ENCODE measurements at places on chromosomes 2 and 18.

DNA sequence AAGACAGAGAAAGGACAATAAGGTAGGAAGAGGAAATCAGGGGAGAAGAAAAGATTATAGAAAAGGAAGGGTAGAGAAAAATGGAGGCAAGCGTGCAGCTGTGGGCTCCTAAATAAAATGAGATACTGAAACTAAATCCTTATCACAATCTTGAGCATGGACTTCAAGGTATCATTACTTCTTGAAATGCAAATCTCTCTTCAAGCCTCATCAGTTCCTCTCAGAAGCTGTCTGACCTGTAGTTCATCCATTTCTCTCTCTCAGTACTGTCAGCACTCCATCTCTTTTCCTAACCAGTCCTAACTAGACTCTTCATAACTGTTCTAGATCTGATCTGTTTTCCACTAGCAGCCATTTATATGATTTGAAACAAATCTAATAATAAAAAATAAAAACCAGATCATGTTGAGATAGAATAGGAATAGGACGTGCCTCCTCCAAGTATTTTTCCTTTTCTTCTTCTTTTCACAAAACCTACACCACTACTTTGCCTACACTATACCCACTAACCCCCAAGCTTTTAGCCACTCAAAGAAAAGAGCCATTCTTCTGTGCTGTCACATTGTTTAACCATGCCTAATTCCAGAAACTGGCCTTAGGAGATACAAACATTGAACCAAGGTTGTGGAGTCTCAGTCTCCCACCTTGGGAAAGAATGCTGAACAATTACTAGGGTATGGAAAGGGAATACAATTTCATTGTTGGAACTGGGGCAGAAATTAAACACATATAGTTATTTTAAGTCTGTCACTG, 21.1 kb downstream of the BABAM2 start:
- DNase-seq: no peak

GRCh38 chr2:16206191-16206944, 266.0 kb downstream of the MYCN start:
- DNase-seq: no peak

DNA sequence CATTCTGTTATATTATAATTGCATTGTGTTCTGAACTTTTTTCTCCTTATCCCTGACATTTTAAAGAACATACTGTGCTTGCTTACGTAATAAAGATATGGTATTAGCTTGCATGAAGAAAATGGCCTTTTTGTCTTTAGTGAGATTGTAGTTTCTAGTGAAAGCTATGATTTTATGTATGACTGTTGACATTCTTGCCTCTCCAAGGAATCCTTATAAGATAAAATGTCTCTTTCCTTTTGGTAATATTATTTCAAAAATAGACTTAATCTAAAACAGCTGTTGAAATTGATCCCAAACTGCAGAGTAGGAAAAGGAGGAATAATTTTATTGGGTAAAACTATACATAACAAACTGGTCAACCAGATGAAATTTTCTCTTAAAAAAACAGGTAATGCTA, 40.8 kb upstream of the CCDC102B start:
- no peak for DNase-seq

DNA sequence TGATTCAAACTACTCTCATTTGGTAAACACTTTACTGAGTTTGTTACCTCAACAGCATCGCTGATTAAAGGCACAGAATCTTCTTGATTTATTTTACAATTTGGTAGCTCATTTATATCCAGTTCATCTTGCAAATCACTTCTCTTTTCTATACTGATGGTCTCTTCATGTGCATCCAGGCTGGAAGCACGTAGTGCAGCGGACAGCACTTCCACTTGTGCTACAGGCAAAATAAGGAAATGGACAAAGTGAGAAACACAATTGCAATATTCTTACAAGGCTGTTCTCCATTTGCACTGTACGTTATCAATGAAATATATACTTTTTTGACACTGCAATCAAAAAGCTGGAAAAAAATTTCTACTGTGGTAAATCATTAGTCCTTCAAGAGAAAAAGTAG, 51.0 kb downstream of the PPP4R1 start:
- no peak for DNase-seq

DNA sequence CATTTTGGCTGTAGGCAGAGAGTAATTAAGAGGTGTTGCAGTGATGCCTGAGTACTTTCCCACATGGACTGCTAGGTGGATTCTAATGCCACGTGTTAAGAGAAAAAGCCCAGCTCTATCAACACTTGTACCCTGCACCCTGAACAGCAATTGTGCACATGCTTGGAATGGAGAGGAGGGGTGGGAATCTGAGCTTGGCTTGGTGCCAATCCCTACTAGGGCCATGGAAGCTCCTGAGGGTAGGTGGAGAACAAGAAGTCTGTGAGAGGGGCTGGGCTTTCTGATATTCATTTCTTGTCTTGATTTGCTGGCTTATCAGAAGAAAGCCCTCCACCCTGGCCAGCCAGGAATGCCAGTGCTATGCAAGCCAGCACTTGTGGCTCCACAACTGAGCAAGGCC, 292.2 kb downstream of the KCNS3 start:
- DNase-seq: no peak

- DNase-seq: no peak
Measured at GRCh38 chr18:34742891-34743341, 32.8 kb downstream of the DTNA start.

GRCh38 chr18:51051105-51051712, 21.2 kb downstream of the SMAD4 start:
- DNase-seq: no peak

GRCh38 chr2:233203060-233203459, 48.4 kb upstream of the ATG16L1 start:
- no peak for DNase-seq

DNA sequence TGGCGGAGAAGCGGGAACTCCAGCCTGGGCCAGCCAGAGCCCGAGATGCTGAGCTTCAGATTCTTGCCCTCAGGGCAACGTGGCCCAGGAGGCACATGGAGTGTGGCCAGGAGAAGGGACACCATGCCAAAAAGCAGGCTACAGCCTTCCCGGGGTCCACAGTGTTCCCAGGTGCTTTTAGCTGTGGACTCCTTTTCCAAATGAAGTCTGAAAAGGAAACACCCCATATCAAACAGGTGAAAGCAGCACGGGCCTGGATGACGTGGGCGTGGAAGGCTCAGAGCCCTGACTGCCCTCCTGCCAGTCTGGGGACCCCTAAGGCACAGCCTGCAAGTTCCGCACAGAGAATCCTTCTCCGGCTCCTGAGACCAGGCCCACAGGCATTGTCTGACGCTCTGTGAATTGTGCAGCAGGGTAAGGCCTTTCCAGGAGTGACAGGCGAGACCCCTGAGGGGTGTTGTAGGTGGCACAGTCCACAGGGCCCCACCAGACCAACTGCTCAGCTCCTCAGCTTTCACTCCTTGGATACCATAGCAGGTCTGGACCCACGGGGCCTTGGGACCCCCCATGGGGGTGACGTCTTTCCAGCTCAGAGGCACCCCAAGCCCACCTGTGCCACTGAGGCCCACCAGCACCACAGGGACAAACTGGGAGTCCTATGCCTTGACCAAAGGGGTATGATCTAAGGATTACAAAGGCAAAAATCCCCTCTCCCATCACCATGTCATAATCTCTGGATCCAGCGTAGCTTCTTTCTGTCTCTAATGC, 69.6 kb upstream of the RAB6C start:
- DNase-seq: no peak

DNA sequence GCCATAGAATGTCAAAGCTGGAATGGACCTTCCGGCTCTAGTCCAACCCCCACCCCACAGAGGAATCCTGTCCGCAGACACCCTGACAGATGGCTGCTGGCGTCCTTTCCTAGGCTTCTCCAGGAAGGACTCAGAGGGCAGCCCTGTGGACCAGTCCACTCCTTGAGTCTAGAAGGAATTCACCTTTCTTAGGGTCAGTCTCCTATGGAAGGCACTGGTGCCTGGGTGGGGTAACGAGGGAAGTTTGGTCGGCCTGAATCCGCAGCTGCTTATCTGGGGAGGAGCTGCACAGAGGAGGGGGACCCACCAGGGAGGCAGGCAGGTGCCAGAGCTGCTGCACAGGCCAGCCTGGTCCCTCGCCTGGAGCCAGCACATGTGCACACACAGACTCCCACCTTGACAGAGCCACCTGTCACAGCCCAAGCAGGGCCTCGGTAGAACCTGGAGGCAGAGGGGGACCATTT, 2.5 kb downstream of the DNMT3A start:
- DNase-seq: no peak

DNA sequence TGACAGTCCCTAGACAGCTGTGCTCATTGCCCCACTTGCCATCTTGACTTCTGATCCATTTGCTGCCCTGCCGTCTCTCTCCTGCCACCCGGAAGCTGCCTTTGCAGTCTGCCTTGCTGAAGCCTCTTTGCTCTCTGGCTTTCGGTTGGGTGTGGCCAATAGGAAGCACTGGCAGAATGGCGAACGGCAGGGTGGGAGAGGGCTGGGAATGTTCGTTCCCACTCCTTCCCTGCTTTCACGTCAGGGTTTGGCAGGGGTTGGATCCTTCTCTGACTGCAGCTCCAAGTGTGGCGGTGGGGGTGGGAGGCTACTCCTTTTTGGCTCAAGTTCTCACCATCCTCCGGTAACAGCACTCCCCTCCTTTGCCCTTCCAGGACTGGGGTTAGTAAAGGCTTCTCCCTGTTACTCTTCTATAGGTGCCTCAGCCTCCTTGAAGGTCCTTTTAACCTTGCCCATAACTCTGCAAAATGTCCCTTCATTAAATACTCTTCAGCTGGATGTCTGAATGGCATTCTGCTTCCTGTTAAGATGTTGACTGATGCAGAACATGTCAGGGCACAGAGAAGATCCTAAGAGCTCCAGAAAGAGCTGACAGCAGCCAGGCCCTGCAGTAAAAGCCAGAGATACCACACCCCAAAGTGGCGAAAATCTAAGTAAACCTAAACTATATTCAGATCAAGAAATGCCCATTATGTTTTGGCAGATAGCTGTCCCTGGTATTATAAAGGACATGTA, 299.7 kb downstream of the CDCA7 start:
- DNase-seq: no peak

DNA sequence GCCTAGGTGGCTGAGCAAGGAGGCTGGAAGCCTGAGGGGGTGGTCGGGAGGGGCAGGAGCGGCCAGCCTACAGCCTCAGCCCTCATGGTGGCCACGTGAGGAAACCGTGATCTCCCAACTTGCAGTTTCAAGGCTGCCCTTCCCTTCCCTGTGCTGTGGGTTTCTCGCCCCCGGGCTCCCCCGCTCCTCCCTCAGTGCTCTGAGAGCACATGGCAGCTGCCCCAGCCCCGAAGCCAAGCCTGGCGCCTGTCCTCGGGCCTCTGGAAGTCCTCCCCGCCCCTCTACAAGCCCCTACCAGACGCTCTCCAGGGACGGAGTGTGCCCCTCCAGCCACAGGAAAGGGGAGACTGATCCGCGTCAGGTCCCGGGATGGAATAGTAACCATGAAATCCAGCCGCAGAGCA, 586 bp upstream of the ANKRD23 start:
- no peak for DNase-seq

- no peak for DNase-seq
Measured at GRCh38 chr2:54866868-54867267, 143.4 kb downstream of the EML6 start.

- no peak for DNase-seq
Measured at GRCh38 chr2:13876491-13877037, 756.0 kb upstream of the LRATD1 start.

DNA sequence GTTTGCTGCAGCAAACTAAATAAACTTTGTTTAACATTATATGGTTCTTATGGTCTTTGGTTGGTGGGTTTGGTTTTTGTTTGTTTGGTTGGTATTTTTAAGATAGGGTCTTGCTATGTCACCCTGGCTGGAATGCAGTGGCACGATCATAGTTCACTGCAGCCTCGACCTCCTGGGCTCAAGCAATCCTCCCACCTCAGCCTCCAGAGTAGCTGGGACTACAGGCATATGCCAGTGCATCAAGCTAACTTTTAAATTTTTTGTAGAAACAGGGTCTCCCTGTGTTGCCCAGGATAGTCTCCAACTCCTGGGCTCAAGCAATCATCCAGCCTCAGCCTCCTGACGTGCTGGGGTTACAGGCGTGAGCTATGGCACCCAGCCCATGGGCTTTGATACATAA, 7.1 kb upstream of the RPRD1A start:
- no peak for DNase-seq

DNA sequence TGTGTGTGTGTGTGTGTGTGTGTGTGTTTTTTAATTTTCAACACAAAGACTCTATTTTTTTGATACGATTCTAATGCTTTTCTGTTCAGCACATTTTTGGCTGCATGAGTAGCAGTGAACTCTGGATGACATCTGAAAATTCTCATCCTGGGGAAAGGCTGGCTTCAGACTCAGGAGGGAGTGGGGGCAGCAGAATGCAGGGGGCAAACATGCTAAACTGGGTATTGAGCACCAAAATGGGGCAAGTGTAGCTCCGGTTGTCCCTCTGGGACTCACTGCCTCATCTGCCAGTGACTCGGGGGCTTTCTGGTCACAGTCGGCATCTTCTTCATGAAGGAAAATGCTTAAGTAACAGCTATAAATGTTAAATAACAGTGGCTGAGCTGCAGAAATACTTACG, 116.8 kb upstream of the PID1 start:
- DNase-seq: no peak

GRCh38 chr2:179449010-179449409, 184.4 kb upstream of the SESTD1 start:
- no peak for DNase-seq

GRCh38 chr18:12990123-12990475, 1.1 kb upstream of the CEP192 start:
- DNase-seq: peak; percentile 19

- no peak for DNase-seq
Measured at GRCh38 chr2:188119112-188119838, 172.4 kb upstream of the GULP1 start.

GRCh38 chr2:69499966-69500365, 62.7 kb upstream of the NFU1 start:
- DNase-seq: no peak

GRCh38 chr2:30144260-30144659, 2.5 kb upstream of the YPEL5 start:
- DNase-seq: no peak

DNA sequence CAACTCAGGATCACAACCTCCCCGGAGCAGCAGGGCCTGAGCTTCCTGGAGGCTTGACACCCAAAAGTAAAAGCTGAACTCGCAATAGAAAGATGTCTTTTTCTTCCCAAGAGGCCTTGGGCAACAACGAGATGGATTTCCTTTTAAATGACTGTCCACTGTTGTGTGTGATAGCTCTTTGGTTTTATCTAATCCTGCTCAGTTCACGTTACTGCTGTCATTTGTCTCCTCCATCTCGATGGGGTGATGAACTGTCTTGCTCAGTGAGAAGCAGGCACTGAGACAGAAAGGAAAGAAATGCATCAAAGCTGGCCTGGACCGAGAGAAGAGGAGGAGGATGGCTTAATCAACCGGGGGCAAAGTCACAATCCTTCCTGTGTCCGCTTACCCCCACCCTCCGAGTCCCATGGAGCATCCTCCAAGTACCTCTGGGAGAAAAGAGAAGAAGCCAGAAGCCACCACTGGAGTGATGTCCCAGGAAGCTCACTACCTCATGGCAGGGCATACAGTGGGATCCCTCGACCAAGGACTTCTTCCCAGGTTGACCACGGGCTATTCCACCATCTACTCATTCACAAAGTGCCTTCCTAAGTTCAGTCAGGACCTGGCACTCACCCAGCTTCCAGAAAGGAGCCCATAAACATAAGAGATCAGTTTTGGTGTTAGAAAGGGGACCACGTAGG, 68.5 kb downstream of the GALNT14 start:
- DNase-seq: no peak

GRCh38 chr2:175852879-175853615, 149.0 kb downstream of the LNPK start:
- no peak for DNase-seq
